Right lung (tissue), 10 donors: ENCODE measurements at places on chromosomes 1 and 21.

DNA sequence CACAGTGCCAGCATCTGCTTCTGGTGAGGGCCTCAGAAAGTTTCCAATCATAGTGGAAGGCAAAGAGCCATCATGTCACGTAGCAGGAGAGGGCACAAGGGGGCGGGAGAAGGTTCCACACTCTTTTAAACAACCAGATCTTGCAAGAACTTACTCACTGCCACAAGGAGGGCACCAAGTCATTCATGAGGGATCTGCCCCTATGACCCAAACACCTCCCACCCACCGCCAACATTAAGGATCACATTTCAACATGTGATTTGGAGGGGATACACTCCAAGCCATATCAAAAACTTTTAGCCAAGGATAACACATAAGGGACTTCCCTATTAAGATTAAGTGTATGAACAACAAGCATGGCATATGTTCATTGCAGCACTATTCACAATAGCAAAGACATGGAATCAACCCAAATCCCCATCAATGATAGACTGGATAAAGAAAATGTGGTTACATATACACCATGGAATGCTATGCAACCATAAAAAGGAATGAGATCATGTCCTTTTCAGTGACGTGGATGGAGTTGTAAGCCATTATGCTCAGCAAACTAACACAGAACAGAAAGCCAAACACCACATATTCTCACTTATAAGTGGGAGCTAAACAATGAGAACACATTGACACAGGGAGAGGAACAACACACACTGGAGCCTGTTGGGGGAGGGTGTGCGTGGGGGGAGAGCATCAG lies 19.9 kb upstream of the SLC35F3 start:
- no peak for DNase-seq

GRCh38 chr1:26936823-26937222 lies 15.3 kb downstream of the NUDC start:
- no peak for DNase-seq

DNA sequence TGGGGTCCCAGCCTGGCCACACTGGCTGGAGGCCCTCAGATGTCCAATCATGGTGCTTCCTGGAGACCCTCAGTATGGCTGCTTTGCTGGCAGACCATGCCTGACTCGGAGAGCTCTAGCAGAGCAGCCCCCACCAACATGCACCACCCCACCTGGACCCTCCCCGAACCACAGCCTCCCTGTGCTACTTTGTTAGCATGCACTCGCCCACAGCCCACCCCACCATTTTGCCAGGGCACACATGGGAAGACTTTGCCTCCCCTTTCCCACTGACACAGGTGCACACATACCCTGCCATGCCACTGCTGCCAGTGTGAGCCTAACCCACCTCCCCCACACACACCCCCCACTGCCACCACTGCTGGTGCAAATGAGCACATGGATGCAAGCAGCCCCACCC lies 497.5 kb upstream of the PBX1 start:
- no peak for DNase-seq

GRCh38 chr1:147217141-147217540 lies 8.0 kb downstream of the FMO5 start:
- no peak for DNase-seq

DNA sequence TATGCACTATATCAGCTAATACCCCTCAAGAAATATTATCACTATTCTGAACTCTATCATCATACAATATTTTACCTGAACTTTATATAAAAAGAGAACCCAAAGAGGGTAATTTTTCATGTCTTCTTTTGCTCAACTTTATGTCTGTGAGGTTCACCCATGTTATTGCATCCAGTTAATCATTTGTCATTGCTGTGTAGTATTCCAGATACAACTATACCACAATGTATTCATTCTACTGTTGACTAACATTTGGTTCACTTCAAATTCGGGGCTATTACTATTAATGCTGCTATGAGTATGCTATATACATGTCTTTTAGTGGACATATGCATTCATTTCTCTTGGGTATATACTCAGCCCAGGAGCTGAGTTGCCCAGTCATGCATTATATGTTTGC lies 21.0 kb upstream of the DLGAP3 start:
- DNase-seq: no peak

- DNase-seq: no peak
Measured at GRCh38 chr1:61888808-61889207, 146.5 kb downstream of the PATJ start.

GRCh38 chr1:159261311-159261710 lies 40.8 kb upstream of the FCER1A start:
- no peak for DNase-seq

- no peak for DNase-seq
Measured at GRCh38 chr1:245301921-245302320, 147.1 kb downstream of the KIF26B start.

DNA sequence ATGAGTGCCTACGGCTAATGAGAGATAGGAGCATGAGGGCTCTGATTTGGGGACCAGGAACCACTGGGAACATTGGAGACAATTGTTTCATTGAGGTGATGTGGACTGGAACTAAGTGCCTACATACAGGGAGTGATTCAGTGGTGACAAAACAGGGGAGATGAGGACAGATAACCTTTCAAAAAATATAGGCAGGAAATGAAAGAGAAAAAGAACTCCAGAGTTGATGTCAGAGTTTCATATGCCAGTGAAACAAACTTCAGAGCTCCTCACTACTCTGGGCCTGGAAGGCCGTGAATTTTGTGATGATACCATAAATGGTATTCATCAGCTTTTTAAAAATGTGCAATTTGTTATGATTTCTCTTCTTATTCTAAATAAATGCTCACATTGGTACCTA lies 39.3 kb downstream of the FASLG start:
- no peak for DNase-seq

- no peak for DNase-seq
Measured at GRCh38 chr1:221805121-221805520, 63.2 kb upstream of the DUSP10 start.

DNA sequence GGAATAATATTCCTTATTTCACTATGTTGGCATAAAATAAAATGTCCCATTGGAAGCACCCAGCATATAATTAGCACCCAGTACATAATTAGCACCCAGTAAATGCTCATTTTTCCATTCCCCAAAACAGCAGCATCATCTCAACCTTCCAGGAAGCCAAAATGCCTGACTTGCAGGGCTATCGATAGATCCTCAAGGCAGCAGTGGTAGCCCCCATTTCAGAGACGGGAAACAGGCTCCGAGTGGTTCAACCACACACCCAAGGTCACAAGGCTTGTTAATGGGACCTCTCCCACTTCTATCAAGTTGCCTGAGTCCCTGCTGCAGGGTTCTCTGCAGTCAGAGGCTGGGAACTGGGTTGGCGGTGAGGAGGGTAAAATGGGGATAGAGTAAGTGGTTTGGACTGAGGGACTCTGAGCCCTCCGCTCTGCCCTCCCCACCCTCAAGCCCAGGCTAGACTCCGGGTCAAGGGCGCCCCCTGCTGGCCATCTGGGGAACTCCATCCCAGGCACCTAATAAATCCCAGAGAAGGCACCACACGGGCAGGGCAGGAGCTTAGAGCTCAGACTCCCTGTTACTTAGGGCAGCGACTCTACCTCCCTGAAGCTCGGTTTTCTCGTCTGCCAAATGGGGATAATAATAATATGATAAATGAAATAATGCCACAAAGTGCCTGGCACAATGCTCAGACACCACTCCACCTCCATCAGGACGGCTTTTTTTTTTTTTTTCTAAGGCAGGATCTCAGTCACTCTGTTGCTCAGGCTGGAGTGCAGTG lies 21.9 kb upstream of the LAPTM5 start:
- DNase-seq: peak; percentile 62

GRCh38 chr1:91830242-91831131 lies 55.5 kb downstream of the TGFBR3 start:
- DNase-seq: peak; percentile 87

DNA sequence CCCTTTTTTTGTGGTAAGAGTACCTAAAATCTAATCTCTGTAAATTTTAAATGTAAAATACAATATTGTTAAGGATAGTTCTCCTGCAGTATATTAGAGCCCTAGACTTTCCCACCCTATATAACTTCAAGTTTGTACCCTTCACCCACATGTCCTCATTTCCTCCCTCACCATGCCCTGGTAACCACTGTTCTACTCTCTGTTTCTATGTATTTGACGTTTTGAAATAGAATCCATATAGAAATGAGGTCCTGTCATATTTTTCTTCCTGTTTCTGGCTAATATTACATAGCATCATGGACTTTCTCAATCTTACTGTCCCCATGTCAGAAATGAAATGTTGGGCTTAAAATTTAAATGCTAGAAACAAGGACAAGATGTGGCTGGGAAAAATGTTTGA lies 24.8 kb downstream of the GBP7 start:
- DNase-seq: no peak

DNA sequence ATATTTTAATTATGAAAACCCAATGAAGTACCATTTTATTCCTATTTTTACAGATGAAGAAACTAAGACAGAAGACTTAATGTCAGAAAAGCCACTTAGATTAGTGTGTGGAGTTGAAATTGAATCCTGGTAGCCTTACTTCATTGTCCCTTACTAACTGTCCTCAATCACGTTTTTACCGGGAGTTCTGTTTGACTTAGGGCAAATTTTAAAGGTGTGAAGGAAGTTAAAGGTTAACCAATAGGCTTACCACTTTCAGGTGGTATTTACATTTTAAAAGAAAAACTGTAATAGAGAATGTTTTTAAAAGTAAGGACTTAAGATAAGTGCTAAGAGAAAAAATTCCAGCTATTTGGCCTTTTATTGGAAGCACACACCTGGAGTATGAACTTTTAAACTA lies 12.4 kb downstream of the RRP15 start:
- DNase-seq: no peak

- no peak for DNase-seq
Measured at GRCh38 chr1:199243423-199244061, 604.7 kb downstream of the PTPRC start.

- peak; percentile 16 for DNase-seq
Measured at GRCh38 chr1:31122101-31122735, 56.7 kb upstream of the PUM1 start.

GRCh38 chr1:2356911-2357845 lies 34.2 kb downstream of the MORN1 start:
- no peak for DNase-seq

DNA sequence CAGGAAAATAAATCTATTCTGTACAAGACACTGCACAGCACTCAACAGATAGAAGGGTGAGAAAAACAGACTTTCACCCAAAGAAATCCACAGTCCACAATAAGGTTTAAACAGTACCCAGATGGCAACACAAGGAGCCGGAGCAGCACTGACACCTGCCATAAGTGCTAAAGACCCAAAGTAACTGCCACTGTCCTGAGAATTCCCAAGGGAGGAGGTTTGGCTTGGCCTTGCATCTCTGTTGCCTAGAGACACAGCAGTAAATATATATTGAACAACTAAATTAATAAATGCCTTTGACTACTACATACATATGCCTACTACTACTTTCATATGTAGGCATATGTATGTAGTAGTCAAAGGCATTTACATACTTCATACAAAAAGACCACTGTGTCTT lies 68.0 kb downstream of the VAV3 start:
- no peak for DNase-seq

DNA sequence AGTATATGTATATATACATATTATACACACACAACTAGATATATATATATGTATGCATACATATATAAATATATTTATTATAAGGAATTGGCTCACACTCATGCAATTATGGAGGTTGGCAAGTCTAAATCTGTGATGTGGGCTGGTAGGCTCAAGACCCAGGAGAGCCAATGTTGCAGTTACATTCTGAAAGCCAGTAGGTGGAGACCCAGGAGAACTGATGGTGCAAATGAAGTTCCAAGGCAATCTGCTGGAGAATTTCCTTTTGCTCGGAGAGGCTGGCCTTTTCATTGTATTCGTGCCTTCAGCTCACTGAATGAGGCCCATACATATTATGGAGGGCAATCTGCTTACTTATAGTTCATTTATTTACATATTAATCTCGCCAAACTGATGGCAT lies 9.4 kb downstream of the IVL start:
- no peak for DNase-seq

- DNase-seq: no peak
Measured at GRCh38 chr1:3638676-3639075, 11.2 kb downstream of the WRAP73 start.

GRCh38 chr1:171191992-171192391 lies 6.9 kb downstream of the FMO2 start:
- DNase-seq: no peak

DNA sequence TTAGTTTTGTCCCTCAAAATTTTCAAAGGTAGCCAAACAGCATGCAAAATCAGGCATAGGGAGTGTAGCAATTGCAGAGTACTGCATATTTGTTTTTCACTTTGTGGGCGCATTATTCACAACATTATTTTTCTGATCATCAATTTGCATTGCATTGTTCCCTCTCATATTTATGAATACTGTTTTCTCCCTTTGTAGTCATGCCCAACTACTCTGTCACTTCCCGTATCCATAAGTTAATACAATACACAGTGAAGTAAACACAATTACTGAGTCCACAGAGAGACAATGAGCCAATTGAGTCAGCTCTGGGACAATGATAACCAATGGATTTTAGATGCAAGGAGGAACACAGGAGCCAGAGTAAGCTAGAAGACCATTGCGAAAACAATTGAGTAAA lies 944.0 kb upstream of the ADGRL4 start:
- no peak for DNase-seq

DNA sequence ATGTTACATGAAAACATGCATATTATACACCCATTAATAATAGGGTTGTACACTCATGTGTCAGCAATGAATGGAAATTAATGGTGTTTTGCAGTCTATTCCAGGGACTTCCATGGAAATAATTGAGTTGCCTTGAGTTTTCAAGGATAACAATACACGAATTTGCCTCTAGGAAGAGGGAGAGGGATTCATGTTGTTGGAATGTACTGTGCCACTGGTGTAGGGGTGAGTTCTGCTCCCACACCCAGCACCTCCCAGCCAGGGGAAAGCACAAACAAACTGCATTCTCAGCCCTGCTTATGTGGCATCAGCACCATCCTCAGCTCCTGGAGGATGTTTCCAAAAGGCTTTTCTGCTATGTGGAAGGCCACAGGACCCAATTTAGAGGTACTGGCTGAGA lies 57.8 kb downstream of the BCAR3 start:
- no peak for DNase-seq

GRCh38 chr1:101435831-101436511 lies 199.2 kb downstream of the S1PR1 start:
- no peak for DNase-seq

DNA sequence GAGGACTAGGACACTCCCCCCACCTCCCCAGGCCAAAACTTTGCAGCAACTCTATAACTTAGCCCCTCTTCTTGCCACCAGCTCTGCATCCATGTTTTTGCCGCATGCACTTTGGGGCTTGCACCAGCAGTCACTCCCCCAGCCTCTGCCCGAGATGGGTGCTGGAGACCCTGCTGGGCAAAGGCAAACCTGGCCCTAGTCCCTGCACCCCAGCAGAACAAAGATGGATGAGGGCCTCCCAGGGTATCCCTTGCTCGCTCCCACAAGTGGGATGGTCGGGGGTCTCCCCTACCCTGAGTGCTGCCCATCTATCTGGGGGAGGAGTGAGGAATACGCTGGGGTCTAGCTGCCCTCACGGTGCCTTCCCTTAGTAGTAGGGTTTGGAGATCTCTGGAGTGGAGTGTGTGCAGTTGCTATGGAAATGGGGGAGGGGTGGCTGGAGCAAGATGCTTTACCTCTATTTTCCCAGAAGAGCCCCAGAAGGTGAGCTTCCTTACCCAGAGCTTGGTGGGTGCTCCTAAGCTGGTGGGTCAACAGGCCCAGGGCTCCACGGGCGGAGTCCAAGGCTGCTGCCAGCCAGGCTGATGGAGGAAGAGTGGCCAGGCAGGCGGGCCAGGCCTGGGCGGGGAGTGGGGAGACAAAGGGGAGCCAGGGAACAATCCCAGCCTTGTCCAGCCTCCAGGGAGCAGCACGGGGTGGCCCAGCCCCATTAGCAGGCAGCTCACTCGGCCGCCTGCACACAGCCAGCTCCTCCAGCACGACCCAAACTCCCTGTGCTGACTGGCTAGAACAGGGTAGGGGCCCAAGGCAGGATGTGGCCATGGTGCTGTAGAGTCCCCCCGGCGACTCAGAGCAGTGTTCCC lies at the start of gene PAQR6:
TSS of gene PAQR6 (minus strand) at position 597 of the 863 bp plus-strand sequence. CDS start 1,325 bp downstream, outside the sequence.
- no peak for DNase-seq
